Astrocyte of the cerebellum (primary cell): ENCODE measurements at places on chromosomes 6 and 20.

DNA sequence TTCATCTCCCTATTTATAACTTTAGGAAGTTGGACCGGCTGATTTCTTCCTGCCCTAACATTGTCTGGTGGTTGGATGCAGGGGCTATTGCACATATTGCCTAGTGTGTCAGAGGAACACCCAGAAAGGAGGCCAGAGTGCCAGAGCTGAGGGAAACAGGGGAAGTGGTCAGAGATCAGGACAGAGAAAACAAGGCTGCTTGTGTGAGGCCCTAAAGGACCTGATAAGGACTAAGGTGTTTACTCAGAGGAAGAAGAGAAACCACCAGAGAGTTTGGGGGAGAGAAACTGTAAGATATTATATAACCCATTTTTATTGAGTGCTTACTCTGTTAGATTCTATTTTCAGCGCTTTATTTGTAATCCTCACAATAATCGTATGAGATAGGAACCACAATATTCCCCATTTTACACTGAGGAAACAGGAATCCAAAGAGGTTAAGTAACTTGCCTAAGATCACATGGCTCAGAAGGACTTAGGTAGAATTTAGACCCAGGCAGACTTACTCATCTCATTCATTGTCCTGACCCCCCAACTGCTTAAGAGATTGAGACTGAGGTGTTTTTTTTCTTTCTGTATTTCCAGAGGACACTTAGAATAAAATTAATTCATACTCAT, 54.0 kb upstream of the REV3L start:
- DNase-seq: no peak

DNA sequence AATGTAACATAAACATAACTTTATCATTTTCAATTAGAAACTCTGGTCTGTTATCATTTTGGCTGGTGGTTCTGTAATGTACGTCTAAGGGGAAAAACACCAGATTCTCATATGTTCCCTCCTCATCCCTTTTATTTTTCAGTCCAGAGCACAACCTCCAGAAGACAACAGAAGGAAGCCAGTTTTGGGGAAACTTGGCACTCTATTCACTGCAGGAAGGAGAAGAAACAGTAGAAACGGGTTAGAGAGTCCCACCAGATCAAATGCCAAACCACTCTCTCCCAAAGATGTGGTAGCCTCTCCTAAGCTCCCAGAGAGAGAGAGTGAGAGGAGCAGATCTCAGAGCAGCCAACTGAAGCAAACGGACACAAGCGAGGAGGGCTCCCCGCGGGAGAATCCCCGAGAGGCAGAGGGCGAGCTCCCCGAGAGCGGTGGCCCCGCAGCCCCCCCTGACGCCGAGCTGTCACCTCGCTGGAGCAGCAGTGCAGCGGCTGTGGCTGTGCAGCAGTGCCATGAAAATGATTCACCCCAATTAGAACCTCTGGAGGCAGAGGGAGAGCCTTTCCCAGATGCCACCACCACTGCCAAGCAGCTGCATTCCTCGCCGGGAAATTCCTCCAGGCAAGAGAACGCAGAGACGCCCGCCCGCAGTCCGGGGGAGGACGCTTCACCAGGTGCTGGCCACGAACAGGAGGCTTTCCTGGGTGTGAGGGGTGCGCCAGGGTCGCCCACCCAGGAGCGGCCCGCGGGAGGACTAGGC, 117.8 kb downstream of the RTN4IP1 start:
- no peak for DNase-seq

GRCh38 chr6:113599444-113599843, 257.7 kb upstream of the MARCKS start:
- no peak for DNase-seq

DNA sequence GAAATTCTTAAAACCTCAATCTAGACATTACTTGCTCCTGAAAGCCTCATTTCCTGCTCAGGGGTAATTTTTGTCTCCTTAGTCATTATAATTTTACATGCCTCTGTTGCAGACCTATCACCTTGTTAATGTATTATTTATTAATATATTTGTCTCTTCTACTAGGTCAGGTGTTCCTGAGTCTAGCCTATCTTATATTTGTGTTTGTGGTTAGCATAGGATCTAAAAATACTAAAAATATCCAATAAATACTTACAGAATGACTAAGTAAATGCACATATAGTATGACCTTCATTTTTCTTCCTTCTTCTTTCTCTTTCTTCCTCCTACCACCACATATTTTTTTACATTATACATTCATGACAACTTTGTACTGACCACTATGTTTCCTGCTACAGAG, 268.9 kb upstream of the HS3ST5 start:
- no peak for DNase-seq

DNA sequence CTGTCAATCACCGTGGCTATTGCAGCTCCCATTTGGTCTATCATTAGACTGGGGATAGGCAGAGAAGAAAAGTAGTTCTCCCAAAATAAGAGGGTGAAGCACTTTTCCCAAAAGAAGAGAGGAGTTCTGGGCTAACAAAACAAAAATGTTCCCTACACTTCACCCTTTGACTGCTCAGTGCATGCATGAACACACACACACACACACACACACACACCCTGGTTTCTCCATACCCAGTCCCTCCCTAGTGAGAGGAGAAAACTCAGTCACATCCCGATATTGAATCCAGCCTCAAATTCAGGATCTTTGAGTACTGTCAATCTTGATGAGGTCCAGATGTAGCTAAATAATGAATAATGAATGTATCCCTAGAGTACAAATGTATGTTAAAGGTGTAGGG, 4.6 kb upstream of the TBPL1 start:
- no peak for DNase-seq

- no peak for DNase-seq
Measured at GRCh38 chr6:161152907-161153662, 120.8 kb downstream of the AGPAT4 start.

DNA sequence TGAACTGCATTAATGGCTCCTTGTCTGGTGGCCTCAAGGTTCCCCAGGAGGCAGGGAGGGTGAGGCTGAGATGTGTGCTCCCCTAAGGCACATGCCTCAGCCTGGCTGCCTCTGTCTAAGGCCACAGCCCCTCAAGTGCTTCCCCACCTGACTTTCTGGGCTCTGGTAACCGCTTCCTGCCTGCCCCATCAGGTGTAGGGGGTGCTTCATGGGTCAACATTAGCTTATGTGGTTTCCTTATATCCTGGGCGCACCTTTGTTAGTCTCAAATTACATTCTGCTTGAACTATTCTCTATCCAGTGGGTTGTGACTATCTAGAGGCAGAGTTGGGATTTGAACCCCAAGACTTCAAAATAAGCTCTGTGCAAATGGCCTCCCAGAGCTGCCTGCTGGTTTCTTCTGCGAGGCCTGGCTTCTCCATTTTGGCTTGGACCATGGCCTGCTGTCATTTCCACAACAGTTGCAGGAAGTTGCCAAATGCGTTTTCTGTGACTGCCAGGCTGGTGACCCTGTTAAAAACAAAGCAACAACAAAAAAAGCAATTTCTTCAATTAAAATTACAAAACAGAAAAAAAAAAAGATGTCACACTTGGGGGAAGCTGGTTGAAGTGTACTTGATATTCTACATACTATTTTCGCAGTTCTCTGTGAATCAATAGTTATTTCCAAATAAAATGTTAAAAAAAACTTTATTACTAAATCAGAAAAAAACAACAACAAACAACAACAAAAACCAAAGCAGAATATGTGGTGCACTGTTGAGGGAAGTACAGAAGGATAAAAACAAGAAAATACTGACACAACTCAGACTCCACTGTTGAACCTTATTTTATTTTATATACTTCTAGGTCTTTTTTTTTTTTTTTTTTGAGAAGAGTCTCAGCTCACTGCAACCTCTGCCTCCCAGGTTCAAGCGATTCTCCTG, 20.0 kb upstream of the ZNFX1 start:
- no peak for DNase-seq

DNA sequence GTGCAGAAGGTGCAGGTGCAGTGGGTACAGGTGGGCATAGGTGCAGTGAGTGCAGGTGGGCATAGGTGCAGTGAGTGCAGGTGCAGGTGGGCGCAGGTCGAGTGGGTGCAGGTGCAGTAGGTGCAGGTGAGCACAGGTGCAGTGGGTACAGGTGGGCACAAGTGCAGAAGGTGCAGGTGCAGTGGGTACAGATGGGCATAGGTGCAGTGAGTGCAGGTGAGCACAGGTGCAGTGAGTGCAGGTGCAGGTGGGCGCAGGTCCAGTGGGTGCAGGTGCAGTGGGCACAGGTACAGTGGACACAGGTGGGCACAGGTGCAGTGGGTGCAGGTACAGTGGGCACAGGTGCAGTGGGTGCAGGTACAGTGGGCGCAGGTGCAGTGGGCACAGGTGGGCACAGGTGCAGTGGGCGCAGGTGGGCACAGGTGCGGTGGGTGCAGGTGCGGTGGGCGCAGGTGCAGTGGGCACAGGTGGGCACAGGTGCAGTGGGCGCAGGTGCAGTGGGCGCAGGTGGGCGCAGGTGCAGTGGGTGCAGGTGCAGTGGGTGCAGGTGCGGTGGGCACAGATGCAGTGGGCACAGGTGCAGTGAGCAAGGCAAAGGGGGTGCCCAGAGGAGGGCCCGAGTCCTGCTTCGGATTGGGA, 15.3 kb downstream of the ZBTB46 start:
- no peak for DNase-seq

DNA sequence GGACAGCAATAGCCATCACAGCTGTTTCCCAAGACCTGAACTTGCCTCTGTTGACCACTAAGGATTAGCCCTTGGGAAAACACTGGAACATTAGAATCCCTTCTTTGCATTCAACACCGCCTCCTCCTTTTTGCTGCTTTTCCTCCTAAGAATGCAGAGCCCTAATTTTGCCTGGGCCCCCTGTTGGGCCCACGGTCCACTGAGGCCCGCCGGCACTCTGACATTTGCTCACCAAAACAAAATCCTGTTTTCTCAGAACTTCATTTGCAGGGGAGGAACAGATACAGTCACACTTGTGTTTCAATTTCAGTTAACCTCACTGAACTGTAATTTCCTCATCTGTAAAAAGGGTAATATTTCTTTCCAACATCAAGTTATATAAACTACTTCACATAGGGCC, 116.0 kb upstream of the JARID2 start:
- no peak for DNase-seq

DNA sequence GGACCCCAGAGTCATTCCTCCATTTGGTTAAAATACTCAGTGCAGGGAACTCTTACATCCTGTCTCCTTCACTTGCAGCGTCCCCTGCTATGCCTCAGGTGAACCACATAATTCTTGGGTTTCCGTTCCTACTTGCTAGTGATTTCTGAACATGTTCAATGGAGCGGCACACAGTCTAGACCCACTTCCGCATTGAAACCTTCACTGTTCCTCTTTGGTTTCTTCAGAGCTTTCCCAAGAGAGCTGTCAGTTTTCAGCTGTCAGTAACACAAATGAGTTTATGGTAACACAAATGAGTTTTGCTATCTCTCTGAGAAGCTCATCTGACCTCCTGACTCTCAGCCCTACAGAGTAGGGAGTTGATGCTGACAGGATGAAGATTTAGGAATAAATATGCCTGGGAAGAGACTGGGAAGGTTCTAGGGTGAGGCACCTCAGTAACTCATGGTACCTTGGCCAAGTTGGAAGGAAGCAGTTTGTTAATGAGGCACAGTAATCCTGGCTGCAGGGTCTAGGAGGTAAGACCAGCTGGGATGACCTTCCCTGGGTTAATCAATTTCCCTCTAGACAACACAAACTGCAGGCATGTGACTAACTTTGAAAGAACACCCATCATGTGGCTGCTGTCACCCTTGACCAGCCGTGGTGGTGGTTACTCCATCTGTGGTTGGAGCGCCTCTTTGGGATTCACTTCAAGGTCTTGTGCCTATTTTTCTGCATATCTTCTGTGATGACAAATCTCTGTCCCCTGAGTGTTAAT, 5.4 kb downstream of the SYS1 start:
- no peak for DNase-seq

DNA sequence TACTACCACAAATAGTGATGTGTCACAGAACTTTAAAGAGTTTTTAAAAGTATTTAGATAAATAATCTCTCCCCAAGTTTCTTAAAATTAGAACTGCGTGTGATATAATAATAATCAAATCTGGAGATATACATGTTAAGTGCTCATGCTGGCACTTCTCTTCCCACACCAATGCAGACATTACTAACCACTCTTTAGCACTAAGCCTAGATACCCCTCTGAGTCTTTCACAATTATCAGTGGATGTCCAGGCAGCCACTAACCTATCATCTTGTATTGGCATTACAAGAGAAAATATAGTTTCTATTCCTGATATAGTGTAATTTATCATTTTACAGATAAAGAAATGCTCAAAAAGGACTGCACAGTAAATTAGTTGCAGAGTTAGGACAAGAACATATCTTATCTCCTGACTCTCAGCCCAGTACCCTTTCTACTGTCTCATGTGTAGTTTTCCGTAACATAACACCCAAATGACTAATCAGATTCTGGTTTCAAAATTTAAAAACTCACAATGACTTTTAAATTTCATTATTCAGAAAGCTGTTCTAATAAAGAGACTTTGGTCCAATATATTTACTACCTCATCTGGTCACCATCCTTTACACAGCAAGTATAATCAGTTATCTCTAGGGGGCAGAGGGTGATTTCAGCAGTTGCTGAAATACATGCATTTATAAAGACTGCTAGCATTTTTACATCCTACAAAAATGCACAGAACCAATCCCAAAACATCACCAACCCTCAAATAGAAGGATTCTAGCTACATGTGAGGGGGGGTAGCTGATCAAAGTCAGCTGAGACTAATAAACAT, 215.5 kb upstream of the MCHR2 start:
- DNase-seq: no peak

DNA sequence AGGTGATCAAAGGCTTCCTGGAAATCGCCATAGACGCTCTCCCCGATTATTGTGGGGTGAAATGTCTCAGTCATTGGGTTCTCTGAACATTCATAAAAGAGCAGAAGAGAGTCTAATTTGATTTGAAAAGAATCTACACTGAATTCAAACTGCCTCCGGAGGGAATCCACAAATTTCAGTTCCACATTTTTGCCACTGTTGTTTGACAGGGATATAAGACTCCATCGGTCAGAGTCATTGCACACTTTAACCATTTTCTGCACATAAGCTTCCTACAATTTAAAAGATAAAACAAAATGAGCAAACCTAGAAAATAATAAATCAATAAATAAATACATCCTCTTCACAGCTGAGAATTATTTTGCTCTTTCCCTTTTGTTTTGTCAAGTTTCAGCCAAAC, 2.3 kb downstream of the TENT5A start:
- no peak for DNase-seq

DNA sequence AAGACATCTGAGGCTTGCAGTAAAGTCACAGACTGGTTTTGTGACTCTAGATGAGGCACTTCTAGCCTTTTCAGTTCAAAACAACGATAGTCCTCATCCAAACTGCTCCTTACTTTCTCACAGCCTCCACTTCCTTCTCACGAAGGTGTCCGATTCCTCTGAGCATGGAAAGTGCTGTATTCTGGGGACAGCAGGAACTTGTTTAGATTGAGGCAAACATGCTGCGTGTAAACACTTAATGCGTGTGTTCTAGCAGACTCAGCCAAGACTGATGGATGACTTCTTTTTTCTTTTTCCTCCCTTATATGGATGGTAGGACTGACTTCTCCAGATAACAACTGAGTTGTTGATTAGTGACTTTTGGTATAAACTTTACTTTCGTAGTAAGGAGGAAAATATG, 80.2 kb upstream of the PRDM1 start:
- no peak for DNase-seq

- no peak for DNase-seq
Measured at GRCh38 chr6:111989743-111990142, 64.2 kb upstream of the CCN6 start.

GRCh38 chr6:17393892-17394631, 667 bp downstream of the CAP2 start:
- DNase-seq: peak; percentile 65

- DNase-seq: no peak
Measured at GRCh38 chr6:24387818-24388217, 14.9 kb upstream of the MRS2 start.

GRCh38 chr6:1136415-1136774, 175.5 kb upstream of the FOXQ1 start:
- peak; percentile 74 for DNase-seq

- DNase-seq: no peak
Measured at GRCh38 chr20:32396646-32397160, 38.6 kb downstream of the ASXL1 start.
